ENCODE measurements at places on chromosomes 6 and 20.
A peak's percentile ranks its signal among the peaks of the same experiment; 100 is the strongest.

DNA sequence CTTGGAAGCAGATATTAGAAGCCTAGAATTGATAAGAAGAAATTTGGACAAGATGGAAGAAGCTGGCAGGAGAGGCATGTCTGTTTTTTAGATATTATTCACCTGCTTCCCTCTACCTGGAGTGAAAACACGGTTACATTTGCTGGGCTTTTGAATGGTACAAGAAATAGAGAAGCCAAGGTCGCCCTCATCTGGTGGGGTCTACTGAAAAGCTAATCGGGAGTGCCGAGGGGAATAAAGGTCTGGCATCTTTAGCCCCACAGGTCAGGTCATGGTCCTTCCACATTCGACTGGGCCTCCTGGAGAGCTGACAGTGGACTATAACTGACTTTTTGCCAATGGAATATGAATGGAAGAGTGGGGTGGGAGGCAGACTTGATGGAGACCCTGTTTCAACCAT, 4.6 kb upstream of the C2 start:
- DNase-seq = no peak

DNA sequence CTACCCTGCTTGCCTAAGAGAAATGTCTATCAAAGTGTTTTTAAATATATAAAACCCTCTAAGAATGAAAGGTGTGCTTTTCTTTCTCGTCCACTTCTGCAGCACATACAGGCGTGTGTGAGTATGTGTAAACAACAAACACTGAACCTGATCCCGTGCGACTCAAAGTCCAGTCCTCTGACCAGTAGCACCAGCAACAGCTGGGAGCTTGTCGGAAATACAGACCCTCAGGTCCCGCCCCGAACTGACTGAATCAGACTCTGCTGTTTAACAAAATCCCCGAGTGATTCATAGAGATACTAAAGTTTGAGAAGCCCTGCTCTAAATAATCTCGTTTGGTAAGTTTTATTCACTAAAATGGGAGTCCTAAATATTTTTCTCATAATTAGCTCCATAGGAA, 208.0 kb upstream of the KCNQ5 start:
- DNase-seq = no peak

DNA sequence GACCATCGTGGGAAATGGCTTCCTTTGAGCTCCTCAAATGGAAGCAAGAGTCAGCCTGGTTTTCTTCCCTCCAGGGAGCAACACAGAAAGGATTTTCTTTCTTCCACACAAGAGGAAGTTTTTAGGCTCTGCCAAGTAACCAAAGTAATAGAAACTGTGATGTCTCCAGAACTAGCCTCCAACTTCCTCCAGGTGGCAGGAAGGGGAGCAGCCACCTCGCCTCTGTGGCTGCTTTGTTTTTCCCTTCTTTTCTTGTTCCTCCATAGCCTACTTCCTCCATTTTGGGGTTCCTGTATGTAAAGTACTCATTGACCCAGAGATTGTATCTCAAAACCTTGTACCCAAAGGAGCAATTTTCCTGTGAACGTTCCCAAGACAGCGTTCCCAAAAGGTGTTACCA, 32.7 kb upstream of the CCR6 start:
- no peak for DNase-seq

DNA sequence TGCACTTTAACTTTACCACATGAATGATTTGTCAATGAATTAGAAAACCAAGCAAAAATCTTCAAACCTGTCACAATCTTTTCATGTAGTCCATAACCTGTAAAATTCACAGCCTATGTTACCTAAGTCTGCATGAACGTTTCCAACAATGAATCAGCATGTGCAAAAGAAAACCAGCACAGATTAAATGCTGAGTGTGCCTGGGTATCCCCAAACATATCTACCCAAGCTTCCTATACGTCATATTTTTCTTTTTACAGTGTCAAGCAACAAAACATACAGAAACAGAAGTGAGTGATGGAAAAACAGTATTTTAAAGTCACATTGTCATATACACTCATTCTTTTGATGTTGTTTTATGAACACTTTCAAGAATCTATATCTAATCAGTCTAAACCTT, 713.5 kb downstream of the RFPL4B start:
- no peak for DNase-seq

GRCh38 chr6:154710689-154711088, 22.5 kb upstream of the SCAF8 start:
- no peak for DNase-seq

- no peak for DNase-seq
These were observed 422.0 kb upstream of the HS3ST5 start for GRCh38 chr6:114764866-114765265.

DNA sequence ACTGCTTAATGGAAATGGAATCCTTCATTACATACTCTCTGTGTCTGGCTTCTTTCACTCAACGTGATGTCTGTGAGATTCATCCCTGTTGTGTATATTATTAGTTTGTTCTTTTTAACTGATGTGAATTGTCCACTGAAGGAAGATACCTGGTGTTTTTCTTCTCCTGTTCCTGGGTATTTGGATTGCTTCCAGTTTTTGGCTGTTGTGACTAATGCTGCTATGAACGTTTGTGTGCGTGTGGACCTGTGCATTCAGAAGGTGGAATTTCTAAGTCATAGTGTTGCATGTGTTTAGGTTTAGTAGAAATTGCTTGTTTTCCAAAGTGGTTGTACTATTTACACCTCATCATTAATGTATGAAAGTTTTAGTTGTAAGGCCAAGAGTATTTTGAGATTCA, 3.8 kb downstream of the TULP4 start:
- no peak for DNase-seq

- DNase-seq = no peak
These were observed 124.9 kb upstream of the CST7 start for GRCh38 chr20:24823989-24824693.

- DNase-seq = no peak
These were observed 2.1 kb downstream of the NQO2 start for GRCh38 chr6:3001773-3002293.

DNA sequence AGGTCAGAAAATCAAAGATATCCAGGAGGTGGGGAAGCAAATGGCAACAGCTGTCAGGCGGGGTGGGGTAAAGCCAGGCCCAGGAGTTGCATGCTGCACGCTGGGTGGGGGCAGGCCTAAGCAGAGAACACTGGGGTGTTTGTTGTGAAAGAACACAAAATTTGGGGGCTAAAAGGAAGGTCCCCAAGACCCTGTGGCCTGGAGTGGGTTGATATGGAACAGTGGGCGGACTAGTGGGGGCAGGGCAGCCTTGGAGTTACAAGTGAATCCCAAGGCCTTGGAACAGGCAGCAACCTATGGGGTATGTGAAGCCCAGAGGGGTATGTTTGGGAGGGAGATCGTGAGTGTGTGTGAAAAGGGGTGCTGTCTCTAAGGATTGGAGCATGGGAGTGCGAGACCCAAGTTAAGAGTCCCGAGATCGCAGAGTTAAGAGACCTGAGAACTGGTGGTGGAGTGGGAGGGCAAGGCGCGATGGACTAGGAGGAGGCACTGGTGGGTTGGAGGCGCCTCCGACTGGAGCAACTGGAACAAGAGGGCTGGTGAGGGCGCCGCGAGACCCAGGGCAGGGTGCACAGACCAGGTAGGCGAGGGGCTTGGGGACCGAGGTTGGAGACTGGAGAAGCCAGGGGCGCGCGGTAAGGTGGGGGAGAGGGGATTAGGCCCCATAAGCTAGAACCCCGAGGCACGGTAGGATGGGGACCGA, 658 bp downstream of the CUL7 start:
- DNase-seq = no peak

- no peak for DNase-seq
These were observed 89.2 kb upstream of the BCLAF1 start for GRCh38 chr6:136378888-136379287.

GRCh38 chr6:150006961-150007464, 18.3 kb downstream of the RAET1L start:
- no peak for DNase-seq

- DNase-seq = no peak
These were observed 54.6 kb upstream of the POLR1H start for GRCh38 chr6:30006170-30007131.

DNA sequence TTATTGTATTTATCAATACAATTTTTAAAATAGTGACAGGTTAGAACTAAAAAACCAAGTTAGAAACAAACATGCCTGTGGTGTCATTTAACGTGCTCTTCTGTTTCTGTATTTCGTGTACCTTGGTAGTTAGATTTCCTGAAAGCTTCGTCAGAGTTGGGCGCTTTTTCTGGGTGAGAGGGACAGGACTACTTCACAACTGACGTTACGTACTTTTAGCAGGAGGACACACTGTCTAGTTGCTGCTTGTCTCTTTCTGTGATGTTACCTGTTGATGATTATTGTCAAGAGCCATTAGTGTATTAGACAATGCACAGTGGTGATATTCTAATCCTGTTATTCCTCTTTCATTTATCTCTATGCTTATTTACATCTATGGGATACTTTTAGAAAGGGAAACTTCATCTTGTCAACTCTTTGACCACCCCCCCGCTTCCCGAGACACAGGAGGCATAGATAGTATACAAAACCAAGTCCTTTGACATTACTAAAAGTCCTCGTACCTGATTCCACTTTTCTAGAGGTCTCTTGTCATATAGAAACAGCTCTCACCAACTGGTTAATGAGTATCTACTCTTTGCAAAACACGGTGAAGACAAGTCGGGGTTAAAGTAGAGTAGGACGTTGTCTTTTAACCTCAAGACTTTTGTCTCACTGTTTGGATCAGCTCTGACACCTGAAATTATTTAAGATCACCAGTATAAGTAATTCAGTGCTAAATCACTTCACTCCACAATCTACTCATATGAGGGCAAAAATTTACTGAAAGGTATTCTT, 96.3 kb downstream of the LYRM2 start:
- no peak for DNase-seq

DNA sequence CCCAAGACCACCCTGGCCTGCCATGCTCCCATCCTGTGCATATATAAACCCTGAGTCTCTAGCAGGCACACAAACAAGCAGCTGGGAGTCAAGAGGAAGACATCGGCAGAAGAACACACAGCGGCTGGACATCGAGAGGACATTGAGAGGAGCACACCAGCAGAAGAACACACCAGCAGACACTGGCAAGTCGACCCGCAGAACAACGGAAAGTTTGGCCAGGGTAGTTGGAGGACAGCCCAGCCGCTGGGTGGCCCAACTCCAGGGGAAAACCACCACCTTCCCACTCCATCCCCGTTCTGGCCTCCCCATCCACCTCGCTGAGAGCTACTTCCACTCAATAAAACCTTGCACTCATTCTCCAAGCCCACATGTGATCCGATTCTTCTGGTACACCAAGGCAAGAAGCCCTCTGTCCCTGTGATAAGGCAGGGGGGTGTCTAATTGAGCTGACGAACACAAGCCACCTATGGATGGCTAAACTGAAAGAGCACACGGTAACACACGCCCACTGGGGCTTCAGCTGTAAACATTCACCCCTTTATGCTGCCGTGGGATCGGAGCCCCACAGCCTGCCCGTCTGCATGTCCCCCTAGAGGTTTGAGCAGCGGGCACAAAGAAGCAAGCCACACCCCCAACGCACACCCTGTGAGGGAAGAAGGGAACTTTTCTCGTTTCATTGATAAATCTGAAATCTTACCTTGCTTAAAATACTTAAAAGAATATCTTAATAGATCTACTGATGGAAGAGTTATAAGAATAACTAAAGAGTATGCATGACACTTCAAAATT, 13.8 kb downstream of the TMX4 start:
- DNase-seq = no peak

DNA sequence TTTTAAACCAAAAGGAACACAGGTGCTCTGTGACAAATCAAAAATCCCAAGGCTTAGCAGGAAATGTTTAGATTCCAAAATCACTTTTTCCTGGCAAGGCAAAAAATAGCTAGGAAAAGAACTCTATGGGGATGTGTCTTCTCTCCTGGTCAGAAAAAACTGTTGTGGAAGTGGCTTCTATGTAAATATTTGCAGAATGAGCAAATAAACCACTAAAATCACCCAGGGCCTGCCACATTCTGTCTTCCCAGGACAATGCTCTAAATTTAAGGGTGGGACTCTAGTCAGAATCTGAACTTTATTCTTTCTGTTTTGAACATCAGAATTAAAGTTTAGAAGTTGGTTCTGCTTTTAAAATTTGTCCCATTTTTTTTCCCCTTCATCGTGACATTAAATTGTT, 29.3 kb downstream of the GCM1 start:
- no peak for DNase-seq

GRCh38 chr20:36666181-36666740, 20.3 kb upstream of the SLA2 start:
- DNase-seq = no peak

- DNase-seq = peak; percentile 9
These were observed 1.1 kb downstream of the MGME1 start for GRCh38 chr20:17969884-17970409.

GRCh38 chr6:47701363-47701762, 3.0 kb downstream of the ADGRF4 start:
- DNase-seq = no peak

- DNase-seq = no peak
These were observed 37.1 kb downstream of the HIVEP1 start for GRCh38 chr6:12049165-12049564.

- DNase-seq = no peak
These were observed 43.5 kb upstream of the SCAF8 start for GRCh38 chr6:154689493-154690255.

GRCh38 chr6:109243863-109244825, 138.1 kb downstream of the CD164 start:
- DNase-seq = no peak

DNA sequence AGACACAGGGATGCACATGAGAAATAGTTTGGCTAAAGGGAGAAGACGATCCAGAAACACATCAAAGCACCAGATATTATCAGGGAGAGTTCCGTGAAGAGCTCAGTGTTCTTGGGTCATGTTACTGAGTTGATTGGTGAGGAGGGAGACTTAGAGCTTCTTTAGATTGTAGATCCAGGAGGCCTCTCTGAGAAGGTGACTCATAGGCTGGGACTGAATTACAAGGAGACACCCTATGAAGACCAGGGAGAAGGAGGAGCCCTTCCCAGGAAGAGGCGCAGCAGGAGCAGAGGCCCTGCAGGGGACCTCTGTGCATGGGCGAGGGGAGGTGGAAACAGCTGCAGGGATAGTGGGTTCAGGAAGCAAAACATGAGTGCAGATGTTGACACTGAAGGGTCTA, 196.5 kb downstream of the SLC24A3 start:
- no peak for DNase-seq

DNA sequence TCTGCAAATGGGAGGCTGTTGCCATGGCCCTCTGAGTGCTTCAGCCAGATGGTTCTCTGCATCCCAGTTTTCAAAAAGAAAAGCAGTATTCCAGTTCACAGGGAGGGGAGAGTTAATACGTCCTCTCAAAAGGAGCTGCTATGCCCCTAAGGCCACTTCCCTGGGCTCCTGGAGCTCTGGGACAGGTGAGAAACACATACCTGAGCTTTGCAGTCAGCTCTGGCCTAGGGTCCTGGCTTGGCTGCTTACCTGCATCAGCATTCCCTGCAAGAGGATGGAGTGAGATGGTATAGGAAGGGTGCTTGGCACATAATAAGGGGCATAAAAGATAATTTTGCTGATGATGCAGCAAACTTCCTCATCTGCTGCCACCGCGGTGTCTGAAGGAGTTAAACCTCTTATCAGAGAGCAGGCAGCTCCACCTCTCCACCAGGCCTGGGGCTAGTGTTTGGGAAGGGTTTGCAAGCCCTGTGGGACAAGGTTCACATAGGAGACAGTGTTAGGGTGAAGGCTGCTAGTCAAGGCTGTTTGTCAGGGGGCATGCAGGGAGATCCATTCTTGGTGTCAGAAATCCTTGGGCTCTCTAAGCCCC, 62.7 kb downstream of the SLC24A3 start:
- no peak for DNase-seq
